ENCODE measurements at places on chromosomes 6 and 20.

DNA sequence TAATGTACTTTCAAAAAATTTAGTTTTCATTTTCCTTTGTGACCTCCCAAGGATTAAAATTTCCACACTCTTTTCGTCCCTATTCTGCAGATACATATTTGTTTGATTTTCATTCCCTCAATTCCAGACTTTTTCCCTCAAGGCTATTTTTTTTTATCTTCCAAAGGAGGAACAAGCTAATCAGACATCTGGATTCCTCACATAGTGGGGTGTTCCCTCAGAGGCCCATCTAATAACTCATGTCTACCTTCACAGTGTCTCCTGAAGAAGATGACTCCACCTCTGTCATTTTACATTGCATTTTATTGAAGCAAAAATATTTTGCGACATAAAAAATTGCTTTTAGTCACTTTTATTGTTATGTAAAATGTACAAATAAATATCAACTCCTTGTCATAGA is 122.2 kb downstream of the RFPL4B start:
- DNase-seq, result no peak

- DNase-seq, result no peak
Observed at GRCh38 chr6:103908898-103909297, 950.8 kb downstream of the HACE1 start.

GRCh38 chr6:117142142-117142541 is 123.2 kb upstream of the VGLL2 start:
- no peak for DNase-seq

DNA sequence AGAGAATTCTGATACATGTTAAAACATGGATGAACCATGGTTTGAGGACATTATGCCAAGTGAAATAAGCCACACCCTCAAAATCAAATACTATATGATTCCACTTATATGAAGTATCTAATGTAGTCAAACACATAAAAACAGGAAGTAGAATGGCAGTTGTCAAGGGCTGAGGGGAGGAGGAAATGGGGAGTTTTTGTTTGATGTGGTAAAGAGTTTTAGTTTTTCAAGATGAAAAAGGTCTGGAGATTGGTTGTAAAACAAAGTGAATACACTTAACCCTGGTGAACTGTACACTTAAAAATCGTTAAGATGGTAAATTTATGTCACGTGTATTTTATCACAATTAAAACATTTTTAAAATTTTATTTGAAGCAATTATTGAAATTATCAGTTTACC is 127.4 kb upstream of the GRIK2 start:
- peak; percentile 29 for DNase-seq

DNA sequence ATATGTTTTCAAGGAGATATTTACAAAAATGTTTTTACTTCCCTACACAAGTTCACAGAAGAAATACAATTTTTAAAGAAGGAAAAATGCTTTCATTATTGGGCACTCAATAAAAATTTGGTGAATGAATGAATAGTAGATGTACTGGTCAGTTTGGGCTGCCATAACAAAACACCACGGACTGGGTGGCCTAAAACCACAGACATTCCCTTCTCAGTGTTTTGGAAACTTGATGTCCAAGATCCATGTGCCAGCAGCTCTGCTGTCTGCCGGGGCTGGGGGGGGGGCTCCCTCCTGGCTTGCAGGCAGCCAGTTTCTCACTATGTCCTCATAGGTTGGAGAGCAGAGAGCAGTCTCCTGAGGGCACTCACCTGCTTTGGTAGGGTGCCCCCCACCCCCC is 62.0 kb downstream of the FAM120B start:
- DNase-seq, result no peak

GRCh38 chr6:151961809-151962208 is 154.3 kb downstream of the ESR1 start:
- no peak for DNase-seq

GRCh38 chr20:50360218-50360672 is 149.9 kb upstream of the PTPN1 start:
- no peak for DNase-seq

DNA sequence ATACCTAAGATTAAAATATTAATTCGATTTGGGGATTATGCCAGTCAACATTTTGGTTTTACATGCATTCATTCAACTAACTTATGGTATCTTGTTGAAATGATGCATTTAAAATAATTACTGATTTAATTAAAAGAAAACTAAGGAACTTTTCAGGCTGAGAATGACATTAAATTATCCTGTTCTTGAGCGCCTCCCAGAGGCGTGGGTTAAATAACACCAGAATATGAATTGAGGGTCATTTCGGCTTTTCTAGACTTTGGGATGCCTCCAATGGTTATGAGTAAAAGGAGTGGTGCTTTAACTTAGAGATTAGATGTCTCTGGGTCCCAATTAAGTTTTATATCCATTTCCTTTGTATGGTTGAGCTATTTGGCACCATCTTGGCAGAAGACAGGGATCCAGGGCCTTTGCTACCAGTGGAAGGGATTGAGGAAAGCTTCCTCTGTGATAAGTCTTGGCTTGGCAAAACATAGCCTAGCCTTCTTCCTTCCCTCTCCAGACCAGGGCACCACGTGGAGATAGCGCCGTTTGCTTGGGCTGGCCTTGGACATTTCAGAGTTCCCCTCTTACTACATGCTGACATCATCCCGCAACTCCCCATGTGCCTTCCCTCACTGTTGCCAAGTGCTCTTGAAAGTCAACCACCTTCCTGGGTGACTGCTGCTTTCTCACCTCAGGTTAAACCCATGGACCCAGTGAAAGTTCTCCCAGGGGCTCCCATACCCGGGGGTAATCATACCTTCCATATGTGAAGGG is 28.7 kb downstream of the GNAS start:
- peak; percentile 30 for DNase-seq

- DNase-seq, result no peak
Observed at GRCh38 chr6:98648211-98648914, 186.0 kb upstream of the POU3F2 start.

DNA sequence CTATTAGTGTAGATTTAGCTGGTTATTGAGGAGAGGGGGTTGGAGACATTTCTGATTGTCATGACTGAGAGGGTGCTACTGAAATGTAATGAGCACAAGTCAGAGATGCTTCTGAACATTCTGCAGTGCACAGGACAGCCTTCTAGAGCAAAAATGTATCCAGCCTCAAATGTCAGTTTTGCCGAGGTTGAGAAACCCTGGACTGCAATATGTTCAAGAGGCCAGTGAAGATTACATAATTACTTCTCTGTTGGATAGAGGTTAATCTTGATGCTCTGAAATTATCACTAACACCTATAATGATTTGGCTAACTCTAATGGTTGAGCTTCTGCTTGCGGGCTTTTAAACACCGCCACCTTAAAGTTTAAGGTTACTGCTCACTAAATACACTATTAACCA is 3.4 kb upstream of the DUSP22 start:
- peak; percentile 63 for DNase-seq

DNA sequence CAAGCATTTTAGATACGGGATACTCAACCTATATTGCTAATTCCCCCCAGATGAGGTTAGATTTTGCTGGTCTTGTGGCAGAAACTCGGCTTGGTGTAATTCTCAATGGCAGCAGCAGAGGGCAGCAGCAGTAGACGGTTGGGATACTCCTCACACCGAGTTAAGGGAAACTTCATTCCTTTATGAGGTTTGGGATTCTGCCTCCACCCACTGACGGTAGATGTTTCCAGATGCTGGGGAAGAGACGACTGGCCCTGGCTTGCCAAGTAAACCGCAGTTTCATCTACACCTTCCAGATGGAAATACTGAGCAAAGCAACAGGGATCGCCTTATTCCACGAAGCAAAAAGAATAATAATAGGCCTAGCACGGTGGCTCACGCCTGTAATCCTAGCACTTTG is 8.2 kb upstream of the TBC1D7 start:
- DNase-seq, result peak; percentile 86

GRCh38 chr6:16827627-16828026 is 66.4 kb upstream of the ATXN1 start:
- DNase-seq, result no peak

DNA sequence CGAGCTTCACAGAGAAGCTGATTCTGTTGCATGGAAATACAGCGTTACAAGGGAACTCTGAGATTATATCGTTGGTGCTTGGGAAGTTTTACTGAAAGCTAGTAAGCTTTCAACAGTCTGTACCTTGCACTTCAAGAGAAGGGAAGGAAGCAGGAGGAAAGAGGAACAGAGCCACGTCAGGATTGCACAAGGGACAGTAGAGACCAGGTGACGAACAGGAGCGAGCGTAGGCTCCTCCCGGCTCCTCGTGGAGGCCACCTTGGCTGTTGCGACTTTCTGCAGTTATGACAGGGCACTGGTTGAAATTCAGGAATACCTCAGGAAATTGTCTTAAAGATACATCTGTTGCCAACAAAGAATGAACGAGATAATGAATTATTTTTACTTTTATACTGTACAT is 18.8 kb downstream of the RTF2 start:
- peak; percentile 28 for DNase-seq

DNA sequence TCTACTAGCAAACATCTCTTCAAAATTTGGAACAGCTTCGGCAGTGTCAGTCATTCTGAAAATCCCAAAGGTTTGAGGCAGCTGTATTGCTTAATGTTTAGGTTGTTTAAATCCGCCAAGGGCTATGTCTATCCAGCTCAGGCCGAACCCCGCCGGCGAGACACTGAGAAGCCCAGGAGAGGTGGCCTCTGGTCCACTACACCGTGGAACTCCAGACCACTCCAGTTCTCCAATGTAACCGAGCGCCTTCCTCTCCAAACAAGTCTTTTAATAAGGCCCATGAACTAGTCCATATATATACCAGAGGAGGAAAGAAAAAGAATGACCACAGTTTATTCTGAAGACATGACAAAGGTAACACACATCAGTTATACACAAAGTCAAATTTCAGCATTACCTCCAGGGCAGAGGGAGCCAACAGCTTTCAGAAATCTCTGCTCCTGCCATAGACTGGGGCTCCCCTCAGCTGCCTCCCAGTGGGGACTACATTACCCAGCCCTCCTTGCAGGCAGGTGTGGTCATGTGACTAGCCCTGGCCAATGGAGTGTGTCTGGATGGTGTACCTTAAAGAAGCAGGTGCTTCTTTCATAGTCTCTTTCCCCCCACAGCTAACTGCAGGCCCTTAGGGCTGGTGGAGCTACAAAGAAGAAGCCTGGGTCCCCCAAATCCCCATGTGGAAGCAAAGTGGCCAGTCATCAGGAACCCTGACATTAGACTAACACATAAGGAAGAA is at the start of gene RAMACL:
TSS of gene RAMACL (minus strand) at position 255 of the 733 bp plus-strand sequence. CDS start at position 54, 201 bp downstream.
- DNase-seq, result peak; percentile 33

- DNase-seq, result no peak
Observed at GRCh38 chr6:15327271-15327670, 81.4 kb downstream of the JARID2 start.

DNA sequence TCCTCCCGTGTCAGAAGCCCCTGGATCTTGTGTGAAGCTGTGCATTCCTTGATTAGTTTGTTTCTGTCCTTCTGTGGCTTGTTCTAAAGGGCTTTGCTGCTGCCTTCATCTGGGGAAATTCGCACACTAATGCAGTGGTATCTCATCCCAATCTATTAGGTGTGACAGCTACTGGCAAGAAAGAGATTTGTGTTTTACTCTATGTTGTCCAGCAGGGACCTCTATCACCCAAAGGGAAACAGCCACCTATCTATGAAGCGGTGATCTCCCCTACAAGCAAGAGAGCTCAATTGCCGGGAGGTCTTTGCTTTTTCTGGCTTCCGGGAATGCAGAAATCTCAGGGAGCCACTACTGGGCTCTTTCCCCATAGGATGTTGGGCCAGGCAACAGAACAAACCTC is 151.8 kb downstream of the NRN1 start:
- no peak for DNase-seq

- DNase-seq, result no peak
Observed at GRCh38 chr6:150536835-150537234, 62.9 kb upstream of the PLEKHG1 start.

- no peak for DNase-seq
Observed at GRCh38 chr6:110318971-110319370, 39.2 kb downstream of the METTL24 start.

GRCh38 chr6:162307865-162308264 is 419.7 kb downstream of the PRKN start:
- DNase-seq, result no peak

GRCh38 chr6:159899994-159900745 is 9.4 kb downstream of the MAS1 start:
- DNase-seq, result no peak

GRCh38 chr6:134436950-134437349 is 119.0 kb upstream of the SGK1 start:
- peak; percentile 28 for DNase-seq

GRCh38 chr6:166957087-166957804 is 896 bp upstream of the RNASET2 start:
- peak; percentile 77 for DNase-seq

GRCh38 chr6:67883500-67884366 is 751.3 kb upstream of the ADGRB3 start:
- no peak for DNase-seq

DNA sequence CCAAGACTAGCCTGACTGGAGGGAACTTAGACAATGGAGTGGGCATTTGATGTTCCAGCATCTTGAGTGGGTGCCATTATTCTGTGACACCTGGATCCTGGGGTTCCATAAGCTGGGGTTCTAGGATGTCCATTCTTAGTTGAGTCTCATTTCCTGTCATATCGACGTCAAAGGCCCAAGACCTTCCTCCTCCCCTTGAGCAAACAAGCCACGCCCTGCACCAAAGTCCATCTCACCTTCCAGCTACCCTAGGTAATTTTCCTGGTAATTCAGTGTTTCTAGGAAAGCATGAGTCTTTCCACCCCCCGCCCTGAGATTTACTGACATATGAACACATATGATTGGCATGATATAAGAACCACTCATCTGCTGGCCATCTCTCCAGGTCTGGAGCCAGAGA is at the start of gene TRIM40:
TSS of gene TRIM40 (plus strand) at position 384 of the 400 bp plus-strand sequence. CDS start 897 bp downstream, outside the sequence.
- DNase-seq, result no peak

DNA sequence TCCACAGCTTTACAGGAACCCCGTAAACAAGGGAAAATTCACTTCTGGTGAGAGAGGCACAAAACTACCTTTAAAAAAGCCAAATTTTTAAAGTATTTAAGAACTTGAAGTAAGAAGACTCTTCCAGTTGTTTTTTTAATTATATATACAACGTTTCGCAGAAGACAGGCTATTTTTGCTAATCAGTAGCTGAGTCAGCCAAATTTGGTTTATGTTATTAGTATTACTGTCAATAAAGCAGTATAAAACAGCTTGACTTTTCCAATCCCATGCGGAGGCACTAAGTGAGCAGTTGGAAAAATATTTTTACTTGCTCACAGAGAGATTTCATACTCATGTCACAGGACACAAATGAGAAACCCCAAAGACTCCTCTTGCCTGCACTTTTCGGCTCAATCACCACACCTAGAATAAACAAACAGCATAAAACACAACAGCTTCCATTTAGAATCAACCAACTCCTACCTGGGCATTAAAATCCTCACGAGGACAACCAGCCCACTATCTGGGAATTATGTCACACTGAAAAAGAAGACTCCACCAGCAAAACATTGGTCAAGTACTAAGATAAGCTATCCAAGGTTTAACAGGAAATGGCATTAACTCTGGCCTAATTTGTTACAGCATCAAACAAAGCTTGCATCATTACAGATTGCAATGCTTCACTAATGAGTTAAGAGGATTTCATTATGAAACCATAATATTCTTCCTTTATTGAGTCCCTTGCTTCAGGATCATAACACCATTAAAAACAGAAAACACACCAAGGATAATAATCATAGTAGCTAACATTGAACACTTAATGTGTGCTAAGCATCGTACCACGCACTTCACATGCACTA is 26.3 kb downstream of the ELOVL5 start:
- DNase-seq, result peak; percentile 24

- no peak for DNase-seq
Observed at GRCh38 chr20:16005915-16006493, 567.2 kb downstream of the KIF16B start.

- DNase-seq, result no peak
Observed at GRCh38 chr6:144730088-144730645, 445.0 kb downstream of the UTRN start.

Measured in NB4 (cell line).